Left ventricle myocardium superior (tissue), 1 donor: ENCODE measurements at places on chromosomes 7 and 10. TPM values are rescaled to one million over a fixed set of nuclear protein-coding genes. Genes with fewer than 3 reads are reported as not detected.

KAZALD1 gene
- total RNA-seq = 7.8 TPM

DPP6 gene
- total RNA-seq = not detected

COX19 gene
- 9.6 TPM for total RNA-seq

KDM7A gene
- 10.3 TPM for total RNA-seq

OLAH gene
- not detected for total RNA-seq

IGFBP1 gene
- not detected for total RNA-seq

UFSP1 gene
- total RNA-seq = 1.9 TPM

ITIH2 gene
- not detected for total RNA-seq

LBX1 gene
- total RNA-seq = not detected

CFAP69 gene
- 4.2 TPM for total RNA-seq

TMEM236 gene
- 0.30 TPM for total RNA-seq

HOXA2 gene
- 0.12 TPM for total RNA-seq

PARD3 gene
- 25.3 TPM for total RNA-seq

CDNF gene
- total RNA-seq = 2.0 TPM

PCLO gene
- total RNA-seq = 2.9 TPM

PNLIPRP2 gene
- total RNA-seq = not detected

RGS10 gene
- total RNA-seq = 7.0 TPM

OR2A25 gene
- not detected for total RNA-seq

AKR1D1 gene
- total RNA-seq = not detected

LRRC4 gene
- total RNA-seq = 3.3 TPM

TSPAN15 gene
- 8.3 TPM for total RNA-seq

HMX2 gene
- total RNA-seq = not detected

TCTN3 gene
- total RNA-seq = 8.2 TPM

CHST12 gene
- total RNA-seq = 15.1 TPM

ELAPOR2 gene
- 4.3 TPM for total RNA-seq

TSPAN33 gene
- total RNA-seq = 15.1 TPM

ADAM8 gene
- total RNA-seq = 2.4 TPM

C1GALT1 gene
- 19.4 TPM for total RNA-seq

HOXA10 gene
- not detected for total RNA-seq

NPTX2 gene
- total RNA-seq = 2.1 TPM

TRIM56 gene
- total RNA-seq = 16.6 TPM

CFAP70 gene
- 1.7 TPM for total RNA-seq

ARF5 gene
- 85.4 TPM for total RNA-seq

PPP1R3C gene
- total RNA-seq = 180 TPM

STAG3 gene
- total RNA-seq = 0.74 TPM

ZNF786 gene
- 2.7 TPM for total RNA-seq

SPDYE8 gene
- not detected for total RNA-seq

EPHA1 gene
- not detected for total RNA-seq

ZNF853 gene
- 11.1 TPM for total RNA-seq
